ENCODE measurements at places on chromosomes 7 and 10.

GRCh38 chr10:94673614-94674321 is 9.8 kb upstream of the CYP2C18 start:
- no peak for DNase-seq

GRCh38 chr10:46175296-46175695 is 111.5 kb upstream of the ANTXRL start:
- no peak for DNase-seq

GRCh38 chr7:30765408-30765807 is 5.8 kb upstream of the MINDY4 start:
- no peak for DNase-seq

DNA sequence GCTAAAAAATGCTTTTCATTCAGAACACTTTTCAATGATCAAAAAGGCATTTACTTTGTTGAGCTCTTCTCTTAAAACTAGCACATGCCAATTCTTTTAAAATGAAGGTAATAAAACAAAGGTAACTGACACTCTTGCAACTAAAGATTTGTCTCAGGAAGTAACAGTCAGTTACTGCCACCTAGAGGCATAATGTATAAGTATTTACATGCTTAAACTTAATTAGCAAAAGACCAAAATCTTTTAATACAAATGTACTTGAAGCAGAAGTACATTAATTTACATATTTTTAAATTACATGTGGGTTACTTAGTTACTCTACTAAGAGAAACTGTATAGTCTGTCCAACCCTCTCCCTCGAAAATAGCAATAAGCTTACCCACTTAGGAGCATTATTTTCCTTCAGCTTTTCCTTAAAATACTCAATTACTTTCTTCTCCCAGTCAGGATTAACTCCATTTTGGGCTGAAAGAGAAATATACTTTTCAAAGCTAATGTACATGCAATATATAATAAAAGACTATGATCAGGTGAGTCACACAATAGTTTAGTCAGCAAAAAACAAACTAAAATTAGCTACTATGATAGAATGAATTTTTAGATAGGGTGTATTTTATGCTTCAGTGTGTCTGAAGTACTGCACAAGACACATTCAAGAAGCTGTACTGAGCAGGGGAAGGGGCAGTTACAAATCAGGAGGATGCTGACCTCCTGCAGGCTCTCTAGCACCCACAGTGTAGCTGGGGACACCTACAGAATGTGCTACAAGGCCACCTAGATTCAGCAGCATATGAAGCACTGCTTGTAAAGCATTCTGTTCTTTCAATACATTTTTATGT is 13.0 kb downstream of the MCMBP start:
- peak; percentile 40 for DNase-seq

GRCh38 chr7:47380325-47381133 is 201.4 kb downstream of the TNS3 start:
- no peak for DNase-seq

- DNase-seq: no peak
Measured at GRCh38 chr10:88938039-88938438, 14.5 kb downstream of the ACTA2 start.

GRCh38 chr7:87316097-87316700 is 29.3 kb upstream of the CROT start:
- no peak for DNase-seq

DNA sequence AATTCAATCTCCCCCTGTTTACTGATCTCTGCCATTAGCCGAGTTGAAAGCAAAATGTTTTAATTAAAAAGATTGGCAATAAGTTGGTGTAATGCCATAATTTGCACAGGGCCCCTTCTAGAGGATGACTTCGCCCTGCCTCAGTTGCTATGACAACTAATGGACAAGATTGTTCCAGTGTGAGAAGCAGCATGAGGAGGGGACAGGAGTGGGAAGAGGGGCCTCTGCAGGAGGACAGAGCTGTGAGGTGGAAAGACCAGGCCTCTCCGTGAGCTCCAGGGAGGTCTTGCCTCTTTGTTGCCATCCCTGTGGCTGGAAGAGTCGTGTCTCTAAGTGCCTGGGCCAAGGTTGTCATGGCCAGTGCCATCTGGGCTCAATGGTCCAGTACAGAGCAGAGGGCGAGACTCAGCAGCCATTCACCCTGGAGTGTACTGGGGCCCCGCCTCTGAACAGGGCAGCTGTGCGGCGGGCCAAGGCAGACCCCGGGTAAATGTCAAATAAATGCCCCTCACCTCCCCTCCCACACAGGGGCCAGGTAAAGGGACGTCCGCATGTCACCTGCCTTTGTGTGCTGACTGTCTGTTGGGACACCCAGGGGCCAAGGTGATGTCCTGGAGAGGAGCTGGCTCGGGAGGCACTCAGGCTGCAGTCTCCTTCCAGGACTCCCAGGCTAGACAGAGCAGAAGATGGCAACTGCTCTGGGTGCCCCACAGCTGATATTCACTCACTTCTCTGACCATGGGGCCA is 97.0 kb upstream of the RET start:
- no peak for DNase-seq

- DNase-seq: no peak
Measured at GRCh38 chr7:28688651-28689050, 269.5 kb downstream of the TRIL start.

DNA sequence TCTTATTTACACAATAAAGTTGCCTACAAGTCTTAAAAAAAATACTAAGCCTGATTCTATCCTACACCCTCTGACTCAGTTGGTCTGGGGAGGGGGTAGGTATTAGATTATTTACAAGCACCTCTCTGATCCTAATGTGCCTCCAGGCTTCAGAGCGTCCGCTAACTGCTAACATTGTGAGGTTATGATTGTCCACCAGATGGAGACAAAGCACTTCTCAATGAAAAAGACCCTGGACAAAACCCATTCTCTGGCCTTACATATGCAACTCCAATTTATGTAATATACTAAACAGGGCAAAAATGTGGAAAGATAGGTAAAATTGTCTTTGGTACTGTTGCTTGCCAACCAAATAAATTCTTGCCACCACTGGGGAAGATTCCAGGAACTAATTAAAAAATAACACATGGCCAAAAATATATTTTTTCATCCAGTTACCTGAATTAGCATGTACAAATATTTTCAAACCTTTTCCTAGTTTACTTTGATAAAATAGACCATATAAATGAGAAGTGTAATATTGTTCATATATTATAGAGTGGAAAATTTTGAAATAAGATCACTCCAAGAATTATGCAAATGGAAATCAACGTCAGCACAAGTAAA is 92.4 kb downstream of the KIF20B start:
- peak; percentile 50 for DNase-seq

DNA sequence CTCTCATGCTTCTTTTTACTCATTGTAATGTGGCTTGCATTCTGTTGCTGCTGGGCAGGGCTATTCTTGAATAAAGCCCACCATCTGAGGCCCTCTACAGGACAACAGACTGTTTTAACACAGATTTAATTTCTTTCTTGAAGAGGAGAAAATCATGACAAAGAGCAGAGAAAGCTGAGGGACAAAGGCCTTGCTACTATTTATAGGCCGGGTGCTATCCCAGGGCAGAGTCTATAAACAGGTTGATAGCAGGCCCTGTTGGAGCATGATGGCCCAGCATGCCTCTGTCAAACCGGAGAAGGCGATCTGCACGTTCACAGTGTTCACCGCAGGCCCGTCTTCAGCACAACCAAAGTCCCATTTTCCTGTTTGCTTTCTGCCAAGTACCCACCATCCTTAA is 3.0 kb downstream of the VIPR2 start:
- DNase-seq: no peak

DNA sequence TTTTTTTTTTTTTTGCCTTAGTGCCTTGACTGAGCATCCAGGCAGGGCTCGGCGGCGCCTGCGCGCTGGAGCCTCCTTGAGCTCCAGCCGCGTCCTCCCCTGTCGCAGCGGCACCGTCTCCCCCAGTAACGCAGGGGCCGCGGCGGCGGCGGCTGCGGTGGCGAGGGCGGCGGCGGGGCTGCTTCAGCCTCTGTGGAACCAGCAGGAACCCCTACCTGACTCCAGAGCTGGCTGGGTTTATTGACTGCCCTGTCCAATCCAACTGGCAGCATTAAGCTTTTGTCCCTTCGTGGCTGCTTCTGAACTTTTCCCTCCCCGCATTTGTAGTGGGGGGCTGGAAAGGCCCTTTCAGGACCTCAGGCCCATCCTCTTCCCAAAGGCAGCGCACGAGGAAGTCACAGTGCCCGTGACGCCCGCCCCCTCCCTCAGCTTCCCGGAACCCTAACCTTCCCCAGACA is at the start of gene GPR85:
GPR85 (minus strand) TSS at position 397 of the 458 bp plus-strand sequence. CDS start 2,106 bp downstream, outside the sequence.
- no peak for DNase-seq

DNA sequence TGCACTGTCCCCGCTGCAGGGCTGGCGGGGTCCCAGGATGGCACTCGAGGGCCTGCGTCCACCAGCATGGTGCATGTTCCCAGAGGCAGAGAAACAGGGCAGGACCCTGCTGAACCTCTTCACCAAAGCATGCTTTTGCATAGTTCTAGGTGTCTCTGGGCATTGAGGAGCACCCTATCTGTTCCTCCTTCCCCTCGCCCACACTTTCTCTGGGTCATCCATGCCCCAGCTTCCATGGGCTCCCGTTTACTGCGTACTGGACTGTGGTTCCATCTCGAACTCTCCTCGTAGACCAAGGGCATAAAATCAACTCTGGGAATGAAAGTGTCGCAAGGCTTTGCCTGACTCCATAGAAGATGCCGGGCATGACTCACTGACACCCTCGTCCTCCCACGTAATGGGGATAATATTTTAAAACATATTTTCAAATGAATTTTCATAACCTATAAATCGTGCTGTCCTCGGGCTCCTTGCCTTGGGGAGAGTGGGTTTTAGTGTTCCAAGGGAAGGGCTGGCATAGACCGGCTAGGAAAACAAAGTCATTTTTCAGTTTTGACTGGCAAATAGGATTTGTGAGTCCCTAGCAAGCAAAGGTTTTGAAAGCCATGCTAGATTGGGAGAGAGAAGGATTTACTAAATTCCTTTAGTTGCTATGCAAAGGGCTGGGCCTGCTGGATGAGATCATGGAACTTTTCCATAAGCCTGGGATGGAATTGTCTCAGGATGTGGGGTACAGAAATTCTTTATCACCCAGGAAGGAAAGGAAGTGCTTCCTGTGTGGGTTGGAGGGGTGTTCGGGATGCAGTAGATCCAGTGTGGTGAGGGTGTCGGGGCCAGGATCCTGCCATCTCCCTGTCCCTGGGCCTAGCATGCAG is 498.7 kb upstream of the MKI67 start:
- no peak for DNase-seq

DNA sequence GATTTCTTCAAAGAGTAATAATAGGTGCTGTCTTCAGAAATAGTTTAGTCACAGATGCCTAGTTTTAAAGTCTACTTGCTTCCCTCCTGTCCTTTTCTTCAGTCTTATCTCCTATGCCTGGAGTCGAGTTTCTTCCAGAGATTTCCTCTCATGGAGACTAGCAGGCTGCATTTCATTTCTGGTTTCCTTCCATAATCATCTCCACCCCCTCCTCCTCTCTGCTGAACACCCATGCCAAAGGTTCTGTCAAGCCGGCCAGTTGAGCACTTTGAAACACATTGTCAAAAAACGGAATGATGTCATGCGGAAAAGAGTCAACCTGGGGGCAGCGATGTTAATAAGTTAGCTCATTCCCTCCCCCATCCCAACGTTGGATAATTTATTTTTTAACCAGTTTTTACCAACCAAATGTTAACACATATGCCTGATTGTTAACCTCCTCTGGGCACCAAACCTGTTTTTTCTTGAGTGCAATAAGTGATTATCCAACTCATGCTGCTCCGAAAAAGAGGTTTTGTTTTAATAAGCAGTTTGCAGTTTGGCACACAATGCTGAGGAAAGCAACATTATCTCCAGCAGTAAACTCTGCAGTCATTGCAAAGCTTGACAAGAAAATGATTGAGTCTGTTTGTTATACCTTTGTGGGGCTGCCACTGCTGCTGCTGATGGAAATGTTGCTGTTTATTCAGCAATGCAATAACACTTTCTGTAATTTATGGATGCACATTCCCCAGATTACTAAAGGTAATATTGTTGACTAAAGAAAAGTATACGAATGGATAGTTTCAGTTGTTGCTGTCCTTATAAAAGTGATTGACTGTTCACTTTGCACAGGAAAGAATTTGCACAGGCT is 161.6 kb downstream of the LRMDA start:
- DNase-seq: no peak

- DNase-seq: no peak
Measured at GRCh38 chr7:106721816-106722785, 61.1 kb upstream of the CCDC71L start.

DNA sequence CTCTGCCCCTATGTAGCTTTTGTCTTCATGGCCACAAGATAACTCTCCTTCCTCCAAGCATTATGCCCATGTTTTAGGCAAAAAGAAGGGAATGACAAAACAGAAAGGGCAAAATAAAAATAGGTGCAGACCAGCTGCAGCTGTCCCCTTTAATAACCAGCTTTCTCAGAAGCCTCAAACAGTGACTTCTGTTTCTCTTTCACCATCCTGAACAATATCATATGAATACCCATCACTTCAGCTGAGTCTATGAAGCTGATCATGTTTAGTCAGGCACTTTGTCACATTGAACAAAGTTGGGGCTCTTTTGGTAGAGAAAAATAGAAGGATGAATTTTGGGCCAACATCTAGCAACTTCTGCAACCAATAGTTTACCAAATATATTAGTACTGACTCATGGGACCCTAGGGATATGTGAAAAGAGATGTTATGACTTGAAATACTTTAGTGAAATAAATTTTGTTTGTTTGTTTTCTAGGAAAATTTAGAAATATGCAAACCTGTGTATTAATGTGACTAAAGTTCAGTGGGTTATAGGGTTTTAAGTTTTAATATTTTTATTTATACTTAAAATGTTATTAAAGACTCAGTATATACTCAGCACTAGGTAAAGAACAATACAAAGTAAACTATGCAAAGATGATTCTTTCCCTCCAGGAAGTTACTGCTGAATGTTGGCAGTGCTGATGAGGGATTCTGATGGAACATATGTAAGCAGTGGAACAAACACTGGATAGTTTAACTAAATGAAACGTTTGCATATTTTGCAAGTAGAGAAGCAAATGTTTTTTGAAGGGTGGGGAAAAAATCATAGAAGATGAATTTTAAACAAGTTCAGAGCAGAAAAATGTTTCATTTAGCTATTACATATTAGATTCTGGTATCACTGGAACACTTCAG is 133.7 kb downstream of the FOXP2 start:
- DNase-seq: no peak

GRCh38 chr7:13725591-13725990 is 263.9 kb downstream of the ETV1 start:
- no peak for DNase-seq

DNA sequence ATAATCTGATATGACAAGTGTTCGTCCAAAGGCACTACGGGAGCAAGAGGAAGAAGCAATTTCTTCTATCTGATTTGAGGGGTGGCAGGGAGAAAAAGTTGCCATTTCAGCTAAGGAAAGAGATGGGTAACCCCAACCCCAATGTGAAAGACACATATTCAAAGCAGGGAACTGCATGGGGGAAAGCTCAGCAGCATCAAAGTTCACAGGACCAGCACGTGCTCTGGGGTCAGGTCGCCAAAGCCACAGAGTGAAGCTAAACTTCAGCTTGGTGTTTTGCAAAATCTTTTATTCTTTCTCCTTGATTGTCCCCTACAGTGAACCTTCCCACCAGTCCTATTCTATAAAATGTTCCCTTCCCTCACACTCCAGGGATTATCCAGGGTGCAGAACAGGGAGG is 112.8 kb upstream of the PPP2R2D start:
- DNase-seq: no peak

GRCh38 chr7:27161214-27161720 is 4.1 kb downstream of the HOXA9 start:
- no peak for DNase-seq

GRCh38 chr10:27030060-27030459 is 70.2 kb downstream of the ANKRD26 start:
- no peak for DNase-seq

- DNase-seq: no peak
Measured at GRCh38 chr7:31776616-31777015, 89.6 kb downstream of the PPP1R17 start.

Measured in CD4-positive, alpha-beta T cell treated with Interleukin-6 at 100 ng/mL for 8 hours (primary cell).